Activated naive CD4-positive, alpha-beta T cell treated with anti-CD3 and anti-CD28 coated beads for 36 hours (primary cell): ENCODE measurements at places on chromosomes 6 and 20. TPM values are rescaled to one million over a fixed set of nuclear protein-coding genes. Genes with fewer than 3 reads are reported as not detected.
A peak's percentile ranks its signal among the peaks of the same experiment; 100 is the strongest.

CD93 gene
- 0.05 TPM for total RNA-seq

- peaks cover 11% of the 10 kb centered on the region for H3K27me3 ChIP-seq
- no peak overlapping the region for H3K27ac ChIP-seq
- no peaks in the 10 kb centered on the region for H3K36me3 ChIP-seq
- H3K4me3 ChIP-seq = no peak overlapping the region
- no peak for DNase-seq
Measured at GRCh38 chr20:54156981-54157835, 16.6 kb downstream of the CYP24A1 start.

DNA sequence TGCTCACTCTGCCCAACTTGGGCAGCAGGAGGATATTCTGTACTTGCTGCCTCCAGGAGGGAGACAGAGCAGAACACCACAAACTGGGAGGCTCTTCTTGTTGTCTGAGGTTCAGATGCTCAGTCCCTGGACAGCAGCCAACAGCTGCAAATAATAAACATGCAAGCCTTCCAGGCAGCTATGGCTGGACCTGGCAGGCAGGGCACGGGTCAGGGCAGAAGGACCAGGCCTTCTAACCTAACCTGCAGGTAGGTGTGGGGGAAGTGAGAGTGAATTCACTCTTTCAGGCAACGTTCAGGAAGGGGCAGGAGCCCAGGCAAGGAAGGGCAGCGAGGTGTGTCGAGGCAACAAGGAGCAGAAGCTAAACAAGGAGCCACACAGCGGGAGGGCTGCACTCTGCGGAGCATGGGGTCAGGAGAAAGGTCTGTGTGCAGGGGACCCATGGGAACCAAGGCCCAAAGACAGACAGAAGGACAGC, 31.5 kb downstream of the NINL start:
- H3K27ac ChIP-seq = no peak overlapping the region
- H3K36me3 ChIP-seq = no peaks in the 10 kb centered on the region
- no peaks in the 10 kb centered on the region for H3K4me1 ChIP-seq
- H3K27me3 ChIP-seq = no peaks in the 10 kb centered on the region
- H3K4me3 ChIP-seq = no peak overlapping the region

DNA sequence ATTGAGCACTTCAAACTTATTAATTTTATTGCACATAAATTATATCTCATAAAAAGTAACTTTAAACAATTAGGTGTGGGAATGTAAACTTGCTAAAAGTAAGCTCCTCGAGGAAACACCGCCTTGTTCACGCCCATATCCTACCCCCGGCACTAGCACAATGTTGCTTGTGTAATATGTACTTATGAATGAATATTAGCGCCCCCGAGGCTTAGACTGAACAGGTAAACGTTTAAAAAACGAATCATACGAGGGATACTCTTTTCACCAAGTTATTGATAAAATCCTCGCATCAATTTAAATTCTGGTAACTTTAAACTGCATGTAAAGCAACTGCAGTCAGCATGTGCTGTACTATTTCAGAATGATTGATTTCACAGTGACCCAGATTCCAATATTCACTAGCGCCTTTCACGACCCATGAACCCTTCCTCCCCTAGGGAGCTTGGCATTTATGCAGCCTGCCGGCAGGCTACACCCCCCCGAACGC, 637 bp downstream of the TFB1M start:
- peaks cover 23% of the 10 kb centered on the region for H3K36me3 ChIP-seq
- H3K4me3 ChIP-seq = peak overlapping the region; percentile 97
- H3K4me1 ChIP-seq = peaks cover 32% of the 10 kb centered on the region
- DNase-seq = peak; percentile 19
- H3K27me3 ChIP-seq = no peaks in the 10 kb centered on the region

- H3K27me3 ChIP-seq = no peaks in the 10 kb centered on the region
- DNase-seq = peak; percentile 21
- H3K36me3 ChIP-seq = peaks cover 52% of the 10 kb centered on the region
- peaks cover 39% of the 10 kb centered on the region for H3K4me1 ChIP-seq
Measured at GRCh38 chr6:35470663-35471120, 2.5 kb downstream of the RPL10A start.

GRCh38 chr20:7911586-7912330, 28.5 kb downstream of the HAO1 start:
- H3K4me1 ChIP-seq = no peaks in the 10 kb centered on the region
- peaks cover 4% of the 10 kb centered on the region for H3K27me3 ChIP-seq
- no peak overlapping the region for H3K27ac ChIP-seq
- no peak overlapping the region for H3K4me3 ChIP-seq
- no peak for DNase-seq

- H3K4me1 ChIP-seq = no peaks in the 10 kb centered on the region
- no peaks in the 10 kb centered on the region for H3K27me3 ChIP-seq
- H3K27ac ChIP-seq = no peak overlapping the region
- no peaks in the 10 kb centered on the region for H3K36me3 ChIP-seq
Measured at GRCh38 chr20:12821249-12821648, 187.5 kb upstream of the SPTLC3 start.

GRCh38 chr6:109912118-109912517, 66.0 kb upstream of the GPR6 start:
- H3K36me3 ChIP-seq = no peaks in the 10 kb centered on the region
- no peak overlapping the region for H3K4me3 ChIP-seq
- no peak overlapping the region for H3K27ac ChIP-seq
